ENCODE measurements at places on chromosomes 12 and 14.

DNA sequence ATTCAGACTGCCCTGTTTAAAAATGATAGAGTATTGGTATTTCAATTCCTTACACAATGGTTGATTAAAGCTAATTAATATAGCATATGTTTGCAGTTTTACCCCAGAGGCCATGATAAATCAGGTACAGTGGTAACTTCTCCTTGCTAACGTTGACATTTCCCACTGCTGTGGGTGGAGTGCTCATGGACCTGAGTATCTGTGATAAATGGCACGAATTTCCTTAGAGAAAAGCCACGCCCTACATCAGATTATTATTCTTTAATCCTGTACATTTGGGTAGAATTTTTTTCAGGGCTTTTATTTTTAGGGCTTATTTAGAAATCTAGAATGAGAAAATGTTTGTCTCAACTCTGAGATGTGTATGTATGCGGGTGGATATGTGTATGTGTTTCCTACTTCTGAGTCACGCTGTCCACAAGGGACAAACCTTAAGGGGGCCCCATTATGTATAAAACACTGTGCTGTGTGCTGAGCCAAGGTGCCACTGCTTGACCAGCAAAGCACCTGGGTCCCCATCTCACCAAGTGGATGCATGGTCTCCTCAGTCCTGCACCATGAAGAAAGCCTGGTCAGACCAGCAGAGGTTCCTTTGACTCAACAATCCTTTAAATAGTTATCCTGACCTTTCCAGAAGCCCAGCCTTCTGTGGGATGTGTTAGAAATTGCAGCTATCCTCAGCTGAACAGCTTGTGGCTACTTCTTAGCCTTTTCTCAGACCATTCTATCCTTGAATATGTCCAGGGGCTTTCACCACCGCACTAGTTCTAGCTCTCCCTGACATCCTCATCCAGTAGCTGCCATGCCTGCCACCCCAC is 57.9 kb upstream of the STK38L start:
- no peak for DNase-seq

DNA sequence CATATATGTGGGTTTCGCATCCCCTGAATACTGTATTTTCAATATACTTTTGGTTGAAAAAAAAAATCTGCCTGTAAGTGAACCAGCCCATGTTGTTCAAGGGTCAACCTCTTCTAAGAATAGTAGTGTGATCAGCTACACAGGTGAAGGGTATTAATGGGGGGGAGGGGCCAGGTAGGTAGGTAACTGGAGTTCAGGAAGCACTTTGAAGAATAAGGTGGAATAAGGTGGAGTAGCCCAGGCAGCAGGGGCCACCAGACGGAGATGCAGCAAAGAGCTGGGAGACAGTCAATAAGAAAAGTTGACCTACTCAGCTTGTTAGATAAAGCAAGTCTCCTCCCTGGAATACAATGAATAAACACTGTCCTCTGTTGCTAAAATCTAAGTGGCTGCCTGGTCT is 9.3 kb downstream of the LDHB start:
- DNase-seq: no peak

GRCh38 chr12:94770791-94771190 is 120.4 kb upstream of the TMCC3 start:
- DNase-seq: no peak

- DNase-seq: no peak
Observed at GRCh38 chr14:58191763-58192601, 8.0 kb upstream of the ACTR10 start.

GRCh38 chr12:63924781-63925180 is 80.3 kb downstream of the SRGAP1 start:
- DNase-seq: peak; percentile 37

All from NCI-H2171 treated with DMSO at 0.1 percent for 48 hours (cell line).